Caudate nucleus (tissue), 63 donors: ENCODE measurements at places on chromosomes 3 and 15.

DNA sequence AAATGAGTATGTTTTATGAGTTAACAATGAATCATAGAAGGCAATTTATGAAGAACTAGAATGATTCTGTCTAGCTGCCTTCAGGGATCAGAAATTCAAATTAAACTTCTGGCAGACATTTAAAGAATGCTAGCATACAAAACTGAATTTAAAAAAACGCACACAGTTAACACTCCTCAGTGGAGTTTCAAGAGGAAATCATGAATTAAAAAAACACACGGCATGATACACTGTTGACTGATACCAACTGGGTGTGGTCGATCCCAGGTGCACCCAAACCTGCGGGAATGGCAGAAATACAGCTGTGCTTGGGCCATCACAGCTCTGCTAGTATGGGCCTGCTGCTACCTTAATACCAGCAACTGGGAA is 526.0 kb downstream of the FOXP1 start:
- DNase-seq = no peak

GRCh38 chr3:157242836-157243235 is 82.9 kb upstream of the CCNL1 start:
- no peak for DNase-seq

GRCh38 chr3:194586836-194587235 is 46.4 kb downstream of the TMEM44 start:
- DNase-seq = no peak

DNA sequence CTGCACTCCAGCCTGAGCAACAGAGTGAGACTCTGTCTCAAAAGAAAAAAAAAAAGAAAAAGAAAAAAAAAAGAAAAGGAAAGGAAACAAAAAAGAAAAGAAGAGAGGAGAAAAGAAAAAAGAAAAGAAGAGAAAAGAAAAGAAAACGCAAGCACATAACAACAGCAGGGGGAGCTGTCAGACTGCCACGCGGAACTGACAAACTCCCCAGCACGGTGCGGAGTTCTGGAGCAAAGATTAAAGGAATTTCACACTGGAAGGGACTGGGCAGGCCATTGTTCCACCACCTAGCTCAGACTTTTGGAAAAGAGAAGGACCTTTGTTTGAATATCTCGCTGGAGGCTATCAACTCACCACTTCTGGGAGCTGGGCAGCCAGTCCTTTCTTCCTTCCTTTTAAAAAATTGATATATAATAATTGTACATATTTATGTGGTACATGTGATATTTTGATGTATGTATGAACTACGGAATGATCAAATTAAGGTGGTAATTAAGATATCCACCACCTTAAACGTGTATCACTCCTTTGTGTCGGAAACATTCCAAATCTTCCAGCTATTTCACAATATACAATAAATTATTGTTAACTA is 40.5 kb downstream of the DPPA2 start:
- no peak for DNase-seq

DNA sequence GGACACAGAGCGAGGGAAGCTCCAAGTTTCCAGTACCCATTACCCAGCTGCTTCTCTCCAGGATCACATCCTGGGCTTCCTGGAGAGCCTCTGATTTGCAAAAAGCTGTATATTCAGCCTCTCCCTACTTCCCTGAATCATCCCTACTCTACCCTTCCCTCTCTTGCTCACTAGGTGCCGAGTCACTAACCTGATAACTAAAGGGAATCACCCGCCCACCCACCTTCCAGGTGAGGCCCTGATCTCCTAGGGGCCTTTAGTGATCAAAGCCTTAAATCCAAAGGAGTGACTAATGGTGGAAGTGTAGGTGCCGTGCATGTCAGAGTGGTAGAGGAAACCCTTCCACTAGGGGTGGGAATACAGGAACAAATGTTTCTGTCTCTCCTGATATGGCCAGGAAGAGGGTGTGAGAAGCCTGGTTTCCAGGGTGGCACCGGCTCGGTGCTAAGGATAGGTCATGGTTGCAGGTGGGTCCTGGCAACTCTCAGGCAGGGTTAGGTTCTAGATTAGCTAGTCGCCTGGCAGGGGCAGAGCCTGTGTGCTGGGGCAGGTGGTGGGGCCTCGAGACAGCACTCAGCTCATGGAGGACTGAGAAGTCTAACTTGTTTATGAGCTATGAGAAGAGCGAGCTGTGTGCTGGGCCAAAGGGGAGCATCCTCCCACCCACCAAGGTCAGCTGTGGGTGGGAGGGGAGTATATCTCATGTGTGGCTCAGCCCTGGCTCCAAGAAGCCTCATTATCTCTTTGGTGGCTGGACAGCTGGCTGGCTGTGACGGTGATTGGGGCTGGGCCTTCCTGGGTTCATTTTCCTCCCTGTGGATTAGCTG is 10.1 kb downstream of the SEMA7A start:
- DNase-seq = no peak

- no peak for DNase-seq
These were observed 212.4 kb upstream of the POU1F1 start for GRCh38 chr3:87488765-87489164.

DNA sequence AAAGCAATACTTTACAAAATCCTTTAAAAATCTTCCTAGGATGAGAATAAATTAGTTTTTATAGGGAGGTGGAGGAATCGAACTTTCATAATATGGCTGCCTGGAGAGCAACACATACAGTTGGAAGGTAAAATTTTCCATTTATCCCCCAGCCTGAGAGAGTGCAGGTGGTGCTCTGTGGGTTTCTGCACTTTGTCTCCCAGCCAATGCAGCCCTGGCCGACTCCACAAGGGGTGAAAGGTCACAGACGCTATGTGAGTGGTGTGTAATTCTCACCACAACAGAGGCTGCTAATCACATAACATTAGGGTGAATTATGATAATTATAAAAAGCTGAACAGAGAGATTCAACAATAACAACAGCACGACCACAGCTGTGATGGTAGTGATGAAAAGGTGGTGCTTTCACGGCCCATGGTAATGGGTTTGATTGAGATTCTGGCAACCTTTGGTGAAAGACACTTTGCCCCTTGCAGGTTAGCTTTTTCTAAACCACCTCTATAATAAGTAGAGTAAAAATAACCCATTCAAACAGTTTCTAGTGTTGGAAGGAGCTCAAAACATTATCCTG is 30.1 kb upstream of the NANOGP8 start:
- DNase-seq = no peak

- DNase-seq = no peak
These were observed 25.9 kb upstream of the GABRG3 start for GRCh38 chr15:26945046-26945445.

DNA sequence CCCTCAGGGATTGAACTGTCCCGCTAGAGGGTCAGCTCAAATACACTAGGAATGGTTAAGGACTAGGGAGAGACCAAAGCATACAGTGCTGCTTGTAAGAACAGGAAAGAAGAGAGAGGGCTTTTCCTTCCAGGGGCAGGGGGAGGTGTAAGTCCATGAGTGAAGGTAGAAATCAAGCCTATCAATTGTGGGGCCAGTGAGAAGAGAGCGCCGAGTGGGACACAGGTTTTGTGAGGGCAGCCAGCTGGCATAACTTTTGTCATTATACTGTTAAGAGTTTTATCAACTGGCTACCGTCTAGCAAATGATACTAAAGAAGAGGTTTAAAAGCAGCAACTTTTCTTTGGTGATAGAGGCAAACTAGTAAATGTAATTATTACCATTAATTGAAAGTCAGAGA is 45.0 kb downstream of the LMCD1 start:
- DNase-seq = no peak

GRCh38 chr15:57784081-57784511 is 77.6 kb downstream of the POLR2M start:
- no peak for DNase-seq

GRCh38 chr3:36166477-36166876 is 213.8 kb upstream of the STAC start:
- no peak for DNase-seq

DNA sequence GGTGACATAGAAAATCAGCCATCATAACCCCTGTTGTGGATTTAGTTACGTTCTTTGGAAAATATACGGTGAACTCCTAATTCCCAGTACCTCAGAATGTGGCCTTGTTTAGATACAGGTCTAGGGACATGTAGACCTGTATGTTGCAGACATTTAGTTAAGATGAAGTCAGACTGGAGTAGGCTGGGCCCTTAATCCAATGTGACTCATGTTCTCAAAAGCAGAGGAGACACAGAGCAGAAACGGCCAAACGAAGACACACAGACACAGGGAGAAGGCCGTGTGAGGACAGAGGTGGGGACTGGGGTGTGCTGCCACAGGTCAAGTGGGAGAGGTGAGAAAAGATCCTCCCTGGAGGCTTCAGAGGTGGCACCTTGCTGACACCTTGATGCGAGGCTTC is 119.0 kb upstream of the PROK2 start:
- no peak for DNase-seq

DNA sequence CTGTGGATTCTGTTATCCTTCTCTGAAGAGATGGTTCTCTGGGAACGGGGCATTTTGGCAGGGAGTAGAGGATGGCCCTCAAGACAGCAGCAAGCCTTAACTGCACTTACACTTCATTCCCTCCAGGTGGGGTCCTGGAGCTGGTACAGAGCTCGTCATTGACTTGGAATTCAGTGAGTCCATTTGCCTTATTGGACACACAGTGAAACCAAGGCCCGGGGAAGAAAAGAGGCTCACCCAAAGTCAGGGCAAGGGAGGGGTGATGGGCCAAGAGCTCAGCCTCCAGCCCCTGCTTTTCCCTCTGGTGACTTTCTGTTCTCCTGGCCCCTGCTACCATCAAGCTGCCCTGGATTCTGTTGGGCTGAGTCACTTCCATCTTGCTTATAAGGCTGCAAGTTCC is 125.6 kb downstream of the ETFA start:
- DNase-seq = no peak

GRCh38 chr3:62159709-62160092 is 213.6 kb downstream of the FEZF2 start:
- DNase-seq = no peak

GRCh38 chr15:77352887-77353286 is 67.0 kb downstream of the PEAK1 start:
- no peak for DNase-seq

GRCh38 chr3:133891662-133892378 is 3.9 kb downstream of the RAB6B start:
- DNase-seq = no peak

- DNase-seq = no peak
These were observed 35.9 kb upstream of the TRAK1 start for GRCh38 chr3:42055291-42055690.

GRCh38 chr3:54875596-54876268 is 52.1 kb downstream of the LRTM1 start:
- no peak for DNase-seq
